ENCODE measurements at places on chromosomes 3 and 15. TPM values are rescaled to one million over a fixed set of nuclear protein-coding genes. Genes with fewer than 3 reads are reported as not detected.

DNA sequence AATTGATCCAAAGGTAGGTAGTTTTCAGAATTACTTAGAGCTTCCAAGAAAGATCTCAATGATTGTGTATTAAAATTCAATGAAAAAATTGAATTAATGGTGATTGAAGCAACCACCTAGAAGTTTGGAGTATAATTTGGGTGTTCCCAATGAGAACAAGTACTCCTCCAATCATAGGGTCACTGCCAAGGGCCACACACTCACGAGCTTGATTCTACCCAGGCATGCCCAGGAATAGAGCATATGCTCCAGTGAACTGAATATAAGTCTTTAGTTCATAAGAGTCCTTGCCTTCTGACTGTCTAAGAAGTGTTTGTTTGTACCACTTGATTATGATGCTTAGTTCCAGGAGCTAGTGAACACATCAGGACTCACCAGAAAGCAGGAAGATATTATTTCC, 133.9 kb downstream of the CPNE4 start:
- no peaks in the 10 kb centered on the region for H3K36me3 ChIP-seq
- DNase-seq, result no peak
- no peaks in the 10 kb centered on the region for H3K27me3 ChIP-seq
- no peaks in the 10 kb centered on the region for H3K4me1 ChIP-seq
- H3K4me3 ChIP-seq, result no peak overlapping the region
- no peak overlapping the region for H3K27ac ChIP-seq

THAP10 gene
- total RNA-seq, result 2.7 TPM

DNA sequence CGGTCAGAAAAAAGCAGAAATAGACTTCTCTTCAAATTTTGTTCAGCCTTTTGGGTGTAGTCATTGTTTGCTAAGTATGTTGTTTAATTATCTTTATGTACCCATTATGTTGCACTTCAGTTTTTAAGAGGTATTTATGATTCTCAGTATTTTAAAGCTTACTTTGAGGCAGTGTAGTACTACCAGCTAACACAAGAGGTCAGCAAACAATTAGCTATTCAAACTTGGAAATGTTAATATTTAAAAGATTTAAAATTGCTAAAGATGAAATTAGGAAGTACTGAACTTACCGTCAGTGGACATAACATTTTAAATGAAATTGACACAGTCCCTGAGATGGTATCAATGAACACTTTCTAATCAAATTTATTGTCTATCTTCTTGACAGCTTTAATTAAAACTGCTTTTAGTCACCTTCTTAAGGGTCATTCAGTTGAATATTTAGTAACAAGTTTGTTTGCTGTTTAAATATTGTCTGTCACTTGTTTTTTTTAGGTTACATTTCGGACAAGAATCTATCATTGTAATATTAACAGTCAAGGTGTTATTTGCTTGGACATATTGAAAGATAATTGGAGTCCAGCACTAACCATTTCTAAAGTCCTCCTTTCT, 28.1 kb downstream of the NKIRAS1 start:
- no peak for DNase-seq
- H3K27me3 ChIP-seq, result no peaks in the 10 kb centered on the region

DNA sequence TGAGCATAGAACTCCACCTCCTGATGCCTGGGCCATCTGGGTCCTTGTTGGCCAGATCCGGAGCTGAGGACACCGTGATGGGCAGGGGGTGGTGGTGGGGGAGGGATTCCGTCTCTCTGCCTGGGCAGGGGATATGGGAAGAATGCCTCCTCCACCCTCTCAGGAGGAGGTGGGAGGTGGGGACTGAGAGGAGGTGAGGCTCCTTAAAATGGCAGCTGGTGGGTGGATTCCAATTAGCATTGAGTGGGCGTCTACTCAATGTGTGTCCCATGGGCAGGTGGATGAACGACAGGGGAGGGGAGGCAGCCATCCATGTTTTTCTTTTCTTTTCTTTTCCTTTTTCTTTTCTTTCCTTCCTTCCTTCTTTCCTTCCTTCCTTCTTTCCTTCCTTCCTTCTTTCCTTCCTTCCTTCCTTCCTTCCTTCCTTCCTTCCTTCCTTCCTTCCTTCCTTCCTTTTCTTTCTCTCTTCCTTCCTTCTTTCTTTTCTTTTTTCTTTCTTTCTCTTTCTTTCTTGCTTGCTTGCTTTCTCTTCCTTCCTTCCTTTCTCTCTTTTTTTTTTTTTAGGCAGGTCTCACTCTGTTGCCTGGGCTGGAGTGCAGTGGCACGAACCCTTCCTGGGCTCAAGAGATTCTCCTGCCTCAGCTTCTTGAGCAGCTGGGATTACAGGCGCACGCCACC, 5.0 kb downstream of the SLC28A1 start:
- no peaks in the 10 kb centered on the region for H3K27me3 ChIP-seq
- no peak for DNase-seq

CCDC39 gene
- not detected for total RNA-seq

DNA sequence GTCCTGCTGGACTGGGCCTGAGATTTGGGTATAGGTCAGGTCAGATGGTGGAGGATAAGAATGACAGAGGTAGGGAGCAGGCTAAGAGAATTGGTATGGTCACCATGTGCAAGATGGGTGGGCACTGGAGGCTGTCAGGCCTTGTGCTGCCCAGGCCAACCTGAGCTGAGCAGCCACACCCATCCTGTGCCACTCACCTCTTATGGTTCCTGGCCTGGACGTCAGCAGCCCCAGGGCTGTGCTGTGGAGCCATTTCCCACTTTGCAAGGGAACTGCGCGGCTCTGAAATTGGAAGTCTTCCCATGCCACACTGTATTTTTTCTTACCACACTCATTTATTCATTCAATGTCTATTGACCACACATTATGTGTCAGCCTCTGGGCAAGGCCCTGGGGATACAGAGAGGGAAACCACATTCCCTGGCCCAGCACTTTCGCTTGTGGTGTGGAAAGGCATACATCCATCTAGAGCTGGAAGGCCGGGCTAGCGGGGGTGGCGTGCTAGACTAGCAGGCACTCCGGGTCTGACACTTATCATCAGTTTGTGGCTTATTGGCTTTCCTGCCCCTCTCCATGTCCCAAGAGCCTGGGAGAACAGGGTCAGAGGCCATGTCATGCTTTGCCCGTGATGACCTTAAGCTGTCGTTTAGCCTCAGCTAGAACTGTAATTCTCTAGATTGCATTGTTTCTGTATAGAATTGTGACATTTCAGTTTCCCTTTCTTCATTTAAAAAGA, 51.1 kb upstream of the POLG start:
- H3K4me1 ChIP-seq, result no peaks in the 10 kb centered on the region
- no peak overlapping the region for H3K27ac ChIP-seq
- H3K36me3 ChIP-seq, result no peaks in the 10 kb centered on the region
- no peak for DNase-seq
- no peaks in the 10 kb centered on the region for H3K27me3 ChIP-seq
- H3K4me3 ChIP-seq, result no peak overlapping the region
